ENCODE measurements at places on chromosomes 7 and 10.

- DNase-seq: no peak
Observed at GRCh38 chr7:110442381-110442837, 648.5 kb upstream of the LRRN3 start.

DNA sequence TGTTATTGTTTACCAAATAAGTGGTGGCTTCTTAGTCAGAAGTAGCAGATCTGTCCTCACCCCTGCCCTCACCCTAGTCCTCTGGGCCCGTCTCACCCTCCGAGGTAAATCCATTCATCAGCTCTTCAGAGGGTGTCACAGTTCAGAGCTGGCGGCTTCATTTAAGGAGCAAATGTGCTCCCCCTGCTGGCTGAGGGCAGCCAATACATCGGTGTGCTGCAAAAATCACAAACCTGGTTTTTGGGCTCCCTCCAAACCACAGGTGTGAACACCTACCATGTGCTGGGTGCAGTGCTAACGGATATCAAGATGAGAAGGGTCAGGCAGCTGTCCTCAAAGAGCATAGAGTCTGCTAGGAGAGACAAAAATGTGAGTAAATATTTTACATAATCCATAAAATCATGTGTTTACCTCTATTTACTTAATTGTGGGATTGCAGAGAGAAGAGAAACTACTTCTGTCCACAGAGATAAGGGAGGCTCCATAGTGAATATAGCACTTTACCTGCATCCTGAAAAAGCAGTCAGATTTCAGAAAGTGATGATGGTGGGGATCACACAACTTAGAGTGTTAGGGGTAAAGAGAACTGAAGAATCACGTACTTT lies 15.5 kb upstream of the CRTAC1 start:
- DNase-seq: no peak

DNA sequence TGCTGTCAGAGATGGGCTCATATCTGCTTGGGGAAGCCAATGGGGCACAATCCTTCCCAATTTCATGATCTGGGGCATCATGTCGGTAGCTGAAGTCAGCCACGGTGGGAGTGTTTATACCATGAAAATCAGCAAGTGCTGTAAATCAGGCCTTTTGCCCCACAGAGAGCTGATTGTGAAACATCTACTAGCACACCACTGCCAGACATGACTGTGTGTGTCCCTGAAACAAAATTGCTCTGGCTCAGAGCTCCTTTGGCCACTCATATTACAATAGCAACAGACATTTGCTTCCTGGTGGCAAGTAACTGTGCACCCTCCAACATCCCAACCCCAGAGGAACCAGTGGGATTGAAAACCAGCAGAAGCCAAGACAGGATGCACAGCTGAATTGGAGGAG lies 23.7 kb downstream of the GPR26 start:
- DNase-seq: no peak

- DNase-seq: no peak
Observed at GRCh38 chr7:19648791-19649190, 60.0 kb downstream of the POLR1F start.

- no peak for DNase-seq
Observed at GRCh38 chr10:70391654-70392053, 9.2 kb upstream of the LRRC20 start.

DNA sequence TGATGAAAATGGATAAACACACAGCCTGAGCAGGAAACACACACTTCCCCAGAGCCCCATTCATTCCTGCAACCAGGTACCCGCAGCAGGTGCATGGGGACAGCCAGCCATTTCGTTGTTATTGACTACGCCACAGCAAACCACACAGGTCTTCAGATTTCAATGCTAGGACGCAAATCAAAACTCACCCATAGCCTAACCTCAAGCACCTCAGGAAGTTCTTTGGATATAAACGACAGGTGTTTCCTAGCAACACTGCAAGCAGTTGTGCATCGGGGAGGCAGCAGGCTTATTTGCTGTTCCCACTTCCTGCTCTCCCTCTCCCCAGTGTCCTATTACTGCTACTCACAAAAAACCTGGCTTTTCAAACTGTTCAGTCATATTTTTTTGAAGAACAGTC lies 176.5 kb upstream of the FRMD4A start:
- no peak for DNase-seq

- no peak for DNase-seq
Observed at GRCh38 chr10:107072786-107073185, 91.7 kb downstream of the SORCS1 start.

GRCh38 chr7:139777133-139777891 lies 486 bp downstream of the HIPK2 start:
- DNase-seq: peak; percentile 53

DNA sequence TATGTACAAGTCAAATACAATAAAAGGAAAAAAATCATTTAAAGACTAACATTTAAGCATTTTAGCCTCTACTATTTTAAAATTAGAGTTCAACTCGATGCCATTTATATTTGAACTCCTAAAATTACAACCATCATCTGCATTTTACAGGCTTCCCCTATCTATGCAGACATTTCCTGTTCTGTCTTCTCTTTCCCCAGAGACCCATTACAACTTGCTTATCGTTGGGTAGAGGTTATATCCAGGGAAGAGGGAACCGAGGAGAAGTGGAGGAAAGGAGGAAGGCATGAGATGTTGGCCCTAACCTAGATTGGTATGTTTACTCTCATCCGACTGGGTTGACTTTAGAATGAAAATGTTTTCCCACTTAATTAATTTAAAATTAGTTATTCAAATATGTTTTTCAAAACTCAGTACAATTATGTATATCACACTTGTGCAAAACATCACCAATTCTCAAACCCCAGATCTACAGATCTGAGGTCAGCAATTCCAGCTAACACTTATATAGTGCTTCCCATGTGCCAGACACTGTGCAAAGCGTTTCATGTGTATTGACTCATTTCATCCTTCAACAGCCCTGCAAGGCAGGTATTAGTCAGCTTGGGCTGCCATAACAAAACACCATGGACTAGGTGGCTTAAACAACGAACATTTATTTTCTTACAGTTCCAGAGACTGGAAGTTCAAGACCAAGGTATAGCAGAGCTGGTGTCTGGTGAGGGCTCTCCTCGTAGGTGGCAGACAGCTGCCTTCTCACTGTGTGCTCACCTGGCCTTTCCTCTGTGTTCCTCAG lies 27.3 kb upstream of the HERPUD2 start:
- DNase-seq: peak; percentile 29

GRCh38 chr10:42491801-42492200 lies 146.6 kb downstream of the ZNF33B start:
- no peak for DNase-seq

GRCh38 chr10:124652701-124653100 lies 91.5 kb downstream of the FAM53B start:
- DNase-seq: no peak

DNA sequence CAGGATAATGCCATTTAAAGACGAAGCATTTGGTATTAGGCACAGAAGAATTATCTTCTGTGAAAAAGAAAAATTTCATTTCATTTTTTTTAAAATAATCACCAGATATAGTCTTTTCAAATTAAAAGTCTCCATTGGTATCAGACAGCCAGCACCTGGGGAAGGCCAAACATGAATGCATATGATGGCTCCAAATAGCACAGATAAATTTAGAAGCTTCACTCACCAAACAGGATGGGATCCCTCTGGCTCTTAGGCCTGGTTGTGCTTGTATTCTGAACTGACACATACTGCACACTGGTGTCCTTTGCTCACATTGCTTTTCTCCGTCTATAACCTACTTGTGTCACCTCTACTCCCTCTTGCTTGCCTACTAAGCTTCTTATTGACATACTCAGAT lies 169.5 kb upstream of the CHRM2 start:
- no peak for DNase-seq

GRCh38 chr10:112797197-112797596 lies 152.8 kb upstream of the TCF7L2 start:
- no peak for DNase-seq

GRCh38 chr10:70494966-70495365 lies 16.4 kb downstream of the PALD1 start:
- DNase-seq: no peak

GRCh38 chr10:75061709-75062505 lies 49.5 kb upstream of the SAMD8 start:
- DNase-seq: no peak

DNA sequence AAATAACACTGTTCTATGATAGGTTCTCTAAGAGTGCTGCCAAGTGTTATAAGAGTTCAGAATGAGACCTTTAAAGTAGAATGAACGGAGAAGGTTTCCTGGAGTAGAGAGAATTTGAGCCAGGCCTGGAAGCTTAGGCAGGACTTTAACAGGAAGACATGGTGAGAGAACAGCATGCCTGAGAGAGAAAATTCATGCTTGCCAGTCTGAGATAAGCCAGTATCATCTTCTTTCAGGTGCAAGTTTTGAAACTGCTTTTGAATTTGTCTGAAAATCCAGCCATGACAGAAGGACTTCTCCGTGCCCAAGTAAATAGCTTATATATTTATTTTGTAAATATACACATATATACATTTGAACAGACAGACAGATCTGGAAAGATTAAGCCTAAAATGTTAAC lies 22.1 kb downstream of the ARMC10 start:
- no peak for DNase-seq

GRCh38 chr7:45599851-45600706 lies 25.9 kb downstream of the ADCY1 start:
- DNase-seq: no peak

GRCh38 chr10:122188706-122189105 lies 82.4 kb upstream of the BTBD16 start:
- DNase-seq: no peak

- no peak for DNase-seq
Observed at GRCh38 chr7:131747658-131748232, 191.3 kb upstream of the PODXL start.

- DNase-seq: no peak
Observed at GRCh38 chr10:98852686-98853085, 383.0 kb downstream of the HPSE2 start.

GRCh38 chr7:41403291-41403690 lies 299.6 kb downstream of the INHBA start:
- DNase-seq: no peak

DNA sequence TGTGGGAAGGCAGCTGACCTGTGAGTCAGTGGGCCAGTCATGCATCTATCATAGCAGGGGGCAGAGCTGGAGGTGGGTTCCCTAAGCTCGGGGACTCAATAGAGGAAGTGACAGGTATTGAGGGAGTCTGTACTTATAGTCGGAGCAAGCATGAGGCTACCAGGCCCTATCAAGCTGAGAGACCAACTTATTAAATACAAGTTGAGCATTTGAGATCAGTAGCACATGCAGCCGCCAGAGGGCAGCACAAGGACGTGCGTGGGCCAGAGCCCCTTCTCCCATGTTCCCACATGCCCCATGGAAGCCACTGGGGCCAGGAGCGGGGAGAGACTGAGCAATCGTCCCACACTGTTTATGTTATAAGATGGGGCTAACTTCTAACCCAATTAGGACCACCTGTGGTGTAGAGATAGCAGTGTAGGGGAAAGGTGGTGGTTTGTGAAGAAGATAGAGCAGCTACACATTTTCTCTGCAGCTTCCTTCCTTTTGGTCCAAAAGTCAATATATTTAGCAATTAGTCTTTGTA lies 13.0 kb upstream of the STK31 start:
- peak; percentile 46 for DNase-seq

DNA sequence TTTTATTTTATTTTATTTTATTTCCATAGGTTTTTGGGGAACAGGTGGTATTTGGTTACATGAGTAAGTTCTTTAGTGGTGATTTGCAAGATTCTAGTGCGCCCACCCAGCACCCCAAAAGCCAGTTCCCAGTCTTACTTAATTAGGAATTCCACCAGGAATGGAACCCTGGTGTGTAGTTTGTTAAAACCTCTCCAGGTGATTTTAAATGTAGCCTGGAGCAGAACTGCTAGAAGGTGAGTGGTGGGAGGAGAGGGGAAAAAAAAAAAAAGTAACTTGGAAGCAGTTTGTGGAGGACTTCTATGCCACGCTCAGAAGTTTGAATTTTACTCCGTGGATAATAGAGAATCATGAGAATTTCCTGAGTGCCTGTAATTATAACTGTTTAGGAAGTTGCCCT lies 5.5 kb upstream of the TEX47 start:
- DNase-seq: no peak

- no peak for DNase-seq
Observed at GRCh38 chr7:127895814-127896280, 135.4 kb downstream of the LRRC4 start.

GRCh38 chr10:20157314-20157713 lies 341.1 kb downstream of the PLXDC2 start:
- DNase-seq: no peak

- DNase-seq: no peak
Observed at GRCh38 chr7:121195874-121196273, 132.9 kb upstream of the WNT16 start.

- no peak for DNase-seq
Observed at GRCh38 chr7:44463169-44463808, 27.2 kb downstream of the NUDCD3 start.

DNA sequence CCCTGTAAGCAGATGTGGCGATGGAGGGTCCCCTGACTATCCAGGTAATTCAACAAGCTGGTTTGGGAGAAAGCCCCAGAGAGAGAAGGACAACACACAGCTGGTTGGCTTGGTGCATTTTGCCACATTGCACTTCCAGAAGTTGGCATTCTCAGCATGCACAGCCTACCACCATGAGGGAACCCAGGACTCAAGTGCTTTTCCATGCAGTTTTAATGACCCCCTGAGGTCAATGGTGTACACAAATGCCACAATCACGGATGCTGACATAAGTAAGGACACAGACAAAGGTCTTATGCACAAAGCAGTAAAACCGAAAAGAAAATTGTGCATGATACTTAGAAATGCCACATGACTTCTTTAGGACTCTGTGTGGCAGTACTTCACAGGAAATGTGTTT lies 645.1 kb downstream of the KCNMA1 start:
- no peak for DNase-seq

GRCh38 chr10:121735263-121735662 lies 137.0 kb upstream of the FGFR2 start:
- no peak for DNase-seq

DNA sequence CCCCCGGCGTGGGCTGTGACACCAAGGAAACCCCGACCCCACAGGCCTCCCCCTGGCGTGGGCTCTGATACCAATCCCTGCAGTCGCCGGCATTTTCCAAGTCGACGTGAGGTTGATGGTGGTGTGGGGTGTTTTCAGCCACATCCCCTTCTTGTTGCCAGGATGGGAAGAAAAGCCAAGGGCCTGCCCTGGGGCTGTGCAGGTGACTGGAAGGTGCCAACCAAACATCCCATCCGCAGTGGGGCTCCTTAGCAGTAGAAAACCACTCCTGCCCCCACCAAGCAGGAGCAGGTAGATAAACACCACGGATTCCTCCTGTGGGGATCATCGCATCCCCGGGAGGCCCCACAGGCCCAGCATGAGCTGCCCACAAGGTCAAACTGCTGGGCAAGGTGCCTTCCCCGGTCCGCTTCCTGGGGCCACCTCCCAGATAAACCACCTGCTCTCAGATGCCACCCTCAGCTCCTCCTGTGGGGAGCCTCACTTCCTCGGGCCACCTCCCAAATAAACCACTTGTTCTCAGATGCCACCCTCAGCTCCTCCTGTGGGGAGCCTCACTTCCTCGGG lies 88.5 kb upstream of the DIP2C start:
- DNase-seq: no peak
